Activated CD4-positive, alpha-beta T cell treated with anti-CD3 and anti-CD28 coated beads, Interleukin-2, amount 50 U/mL, for 1 hour (primary cell): ENCODE measurements at places on chromosomes 12 and 14.
A peak's percentile ranks its signal among the peaks of the same experiment; 100 is the strongest.

- no peak for DNase-seq
Measured at GRCh38 chr12:116665666-116666304, 72.1 kb downstream of the SPRING1 start.

DNA sequence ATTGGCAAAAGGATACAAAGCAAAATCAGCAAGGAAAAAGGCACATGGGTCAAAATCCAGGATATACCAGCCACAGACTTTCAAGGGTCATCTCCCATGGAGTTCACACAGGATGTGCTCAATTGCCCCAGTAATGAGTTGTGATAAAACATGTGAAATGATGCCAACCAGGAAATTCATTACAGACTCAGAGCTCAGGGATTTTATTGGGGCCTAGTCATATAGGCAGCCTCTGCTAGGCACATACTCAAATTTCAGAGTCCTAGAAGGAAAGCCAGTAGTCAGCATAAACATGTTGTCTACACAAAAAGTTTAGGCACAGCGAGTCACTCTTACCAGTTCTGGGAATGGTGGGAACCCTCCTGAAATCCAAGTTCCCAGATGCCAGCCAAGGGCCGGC lies 64.4 kb upstream of the OSBPL8 start:
- DNase-seq = no peak

GRCh38 chr14:100660882-100661635 lies 65.6 kb upstream of the DLK1 start:
- no peak for DNase-seq

DNA sequence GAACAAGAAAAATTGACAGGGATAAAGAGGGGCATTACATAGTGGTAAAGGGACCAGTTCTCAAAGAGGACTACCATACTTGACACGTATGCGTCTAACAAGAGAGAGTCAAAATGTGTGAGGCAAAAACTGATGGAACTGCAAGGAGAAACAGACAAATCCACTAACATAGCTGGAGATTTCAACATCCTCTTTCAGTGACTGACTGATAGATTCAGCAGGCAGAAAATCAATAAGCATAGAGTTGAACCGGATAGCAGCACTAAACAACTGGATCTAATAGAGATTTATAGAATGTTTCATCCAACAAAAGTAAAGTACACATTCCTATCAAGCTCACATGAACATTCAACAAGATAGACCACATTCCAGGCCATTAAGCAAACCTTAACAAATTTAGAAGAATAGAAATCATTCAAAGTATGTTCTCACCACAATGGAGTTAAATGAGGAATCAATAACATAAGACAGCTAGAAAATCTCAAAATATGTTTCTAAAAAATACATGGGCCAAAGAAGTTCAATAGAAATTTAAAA lies 16.1 kb upstream of the CRACR2A start:
- no peak for DNase-seq

GRCh38 chr14:68486809-68487208 lies 306.1 kb downstream of the ZFP36L1 start:
- no peak for DNase-seq

GRCh38 chr12:120126635-120127005 lies 10.1 kb upstream of the RAB35 start:
- no peak for DNase-seq

- no peak for DNase-seq
Measured at GRCh38 chr12:106123551-106124081, 15.1 kb downstream of the NUAK1 start.

- no peak for DNase-seq
Measured at GRCh38 chr12:15575671-15576541, 213.3 kb downstream of the EPS8 start.

DNA sequence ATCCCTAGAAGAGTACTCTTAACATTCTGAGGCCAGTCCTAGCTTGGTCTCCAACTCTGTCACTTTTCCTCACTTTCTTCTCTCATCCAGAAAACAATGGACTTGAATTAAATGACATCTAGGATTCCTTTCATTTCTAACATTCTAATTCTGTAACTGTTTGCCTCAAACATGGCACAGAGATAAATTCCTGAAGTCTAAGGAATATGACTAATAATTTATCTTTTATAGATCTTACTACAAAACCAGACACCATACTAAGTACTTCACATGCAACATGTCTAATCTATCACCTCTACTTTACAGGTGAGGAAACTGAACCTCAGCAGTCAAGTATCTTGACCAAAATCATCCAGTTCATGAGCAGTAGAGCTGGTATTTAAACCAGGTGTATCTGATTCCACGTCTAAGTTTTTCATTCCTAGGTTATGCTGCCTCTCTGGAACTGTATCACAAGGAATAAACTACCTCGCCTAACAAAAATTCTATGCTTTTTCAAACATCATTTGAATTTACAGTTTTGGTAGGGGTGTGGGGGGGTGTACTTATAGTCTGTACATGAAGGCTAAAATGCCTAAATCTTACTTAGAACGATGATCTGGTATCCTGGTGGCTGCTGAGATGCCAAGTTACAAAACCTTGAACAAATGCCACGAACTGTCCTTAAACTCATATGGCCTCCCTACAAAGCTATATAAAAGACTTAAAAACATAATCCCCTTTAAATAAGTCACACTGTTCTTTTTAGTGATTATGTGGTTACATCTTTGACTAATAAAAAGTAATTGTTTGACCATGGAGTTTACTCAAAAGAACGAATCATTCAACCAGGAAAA lies 41.6 kb downstream of the ATXN2 start:
- DNase-seq = no peak

DNA sequence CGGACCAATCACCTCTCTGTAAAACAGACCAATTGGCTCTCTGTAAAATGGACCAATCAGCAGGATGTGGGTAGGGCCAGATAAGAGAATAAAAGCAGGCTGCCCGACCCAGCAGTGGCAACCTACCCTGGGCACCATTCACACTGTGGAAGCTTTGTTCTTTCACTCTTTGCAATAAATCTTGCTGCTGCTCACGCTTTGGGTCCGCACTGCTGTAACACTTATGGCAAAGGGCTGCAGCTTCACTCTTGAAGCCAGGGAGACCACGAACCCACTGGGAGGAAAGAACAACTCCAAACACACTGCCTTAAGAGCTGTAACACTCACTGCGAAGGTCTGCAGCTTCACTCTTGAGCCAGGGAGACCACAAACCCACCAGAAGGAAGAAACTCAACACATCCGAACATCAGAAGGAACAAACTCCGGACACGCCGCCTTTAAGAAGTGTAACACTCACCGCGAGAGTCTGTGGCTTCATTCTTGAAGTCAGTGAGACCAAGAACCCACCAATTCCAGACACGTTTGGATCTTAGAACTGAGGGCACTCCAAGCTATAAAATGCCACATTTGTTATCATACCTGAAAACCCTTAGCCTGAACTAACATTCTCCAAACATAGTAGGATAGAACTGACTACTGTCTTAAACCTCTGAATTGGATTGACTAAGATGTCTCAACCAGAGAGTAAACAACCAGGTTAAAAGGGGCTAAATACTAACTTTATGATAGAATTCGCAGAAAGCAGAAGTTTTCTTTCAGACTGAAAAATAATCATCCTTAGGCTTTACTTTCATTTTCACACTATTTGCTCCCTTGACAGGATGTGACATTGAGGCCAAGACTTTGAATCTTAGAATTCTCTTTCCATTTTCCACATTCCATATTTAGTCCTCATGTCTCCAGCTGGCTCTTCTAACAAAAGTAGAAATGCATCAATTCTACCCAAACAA lies 33.6 kb downstream of the CDKL1 start:
- peak; percentile 4 for DNase-seq

DNA sequence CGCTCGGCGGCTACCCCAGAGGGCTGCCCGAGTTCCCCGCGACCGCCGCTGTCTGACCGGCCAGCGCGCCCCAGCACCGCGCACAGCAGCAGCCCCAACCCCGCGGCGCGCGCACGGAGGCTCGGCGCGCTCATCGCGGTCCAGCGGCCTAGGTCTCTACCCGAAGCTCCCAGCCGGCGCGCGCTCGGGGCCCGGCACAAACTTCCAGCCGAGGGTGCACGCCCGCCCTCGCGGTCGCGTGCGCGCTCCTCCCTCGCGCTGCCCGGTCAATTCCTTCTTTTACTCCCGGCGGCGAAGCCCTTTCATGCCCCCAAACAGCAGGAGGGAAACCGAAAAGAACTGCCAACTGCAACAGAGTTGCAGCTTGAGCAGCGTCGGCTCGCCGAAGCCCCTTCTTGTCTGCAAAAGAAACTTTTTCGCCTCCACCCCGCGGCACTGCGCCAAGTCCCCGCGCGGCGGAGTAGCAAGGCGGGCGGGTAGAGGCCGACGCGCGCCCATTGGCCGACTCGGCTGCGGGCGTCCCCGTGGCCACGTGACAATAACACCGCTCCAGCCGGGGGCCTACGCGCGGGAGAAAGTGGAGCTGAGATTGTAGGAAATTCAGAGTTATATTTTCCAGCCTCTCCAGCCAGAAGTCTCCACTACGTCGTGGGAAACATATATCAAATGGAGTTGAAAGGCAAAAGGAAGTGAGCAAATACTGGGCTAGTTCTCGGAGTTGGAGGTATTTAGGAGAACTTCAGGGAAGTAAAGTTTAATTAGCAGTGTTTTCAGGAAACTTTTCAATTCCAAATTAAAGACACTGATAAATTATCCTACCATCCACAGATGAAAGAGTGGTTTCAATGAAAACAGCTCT lies at the start of gene LRIG3:
LRIG3 (minus strand) TSS at position 403 of the 859 bp plus-strand sequence; CDS start at position 134, 269 bp downstream.
- DNase-seq = no peak

DNA sequence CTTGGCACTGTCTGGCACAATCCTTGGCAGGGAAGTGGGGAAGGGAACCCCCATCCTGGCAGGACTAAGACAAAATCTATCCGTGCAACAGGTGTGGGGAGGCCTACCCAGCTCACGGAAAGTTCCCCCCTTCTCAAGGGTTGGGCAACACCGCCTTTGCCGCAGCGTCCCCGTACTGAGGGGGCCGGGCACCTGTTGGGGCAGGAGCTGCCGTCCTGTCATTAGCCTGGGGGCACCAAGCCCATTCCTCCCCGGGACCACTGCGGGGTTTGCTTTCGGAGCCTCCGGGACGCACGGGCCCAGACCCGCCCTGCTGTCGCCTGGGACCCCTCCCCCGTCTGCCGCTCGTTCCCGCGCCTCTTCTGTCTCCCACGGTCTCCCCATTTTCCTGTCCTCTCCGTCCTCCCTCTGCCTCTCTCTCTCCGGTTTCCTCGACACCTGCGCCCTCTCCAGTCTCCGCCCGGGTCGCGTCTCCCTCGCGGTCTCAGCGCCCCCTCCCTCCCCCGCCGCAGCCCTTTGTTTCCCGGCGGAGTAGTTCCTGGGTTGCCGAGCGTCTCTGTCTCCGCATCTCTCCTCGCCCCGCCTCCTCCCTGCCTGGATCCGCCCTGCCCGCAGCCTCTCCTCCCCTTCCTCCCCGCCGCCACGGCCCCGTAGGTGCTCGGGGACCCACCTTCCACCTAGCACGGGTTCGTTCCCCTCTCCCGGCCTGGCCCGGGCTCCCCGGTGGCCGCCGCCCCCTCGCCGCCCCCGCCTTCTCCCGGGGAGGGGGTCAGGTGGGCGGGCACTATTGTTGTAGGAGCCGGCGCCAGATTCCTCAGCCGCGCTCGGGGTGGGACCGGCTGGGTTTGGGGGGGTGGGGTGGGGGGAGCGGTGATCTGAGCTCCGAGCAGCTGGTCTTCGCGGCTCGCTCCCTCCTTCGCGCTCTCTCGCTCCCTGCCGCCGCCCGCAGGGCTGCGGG lies at the start of gene CACNB3:
CACNB3 (plus strand) TSS at position 624 of the 958 bp plus-strand sequence. CDS start 434 bp downstream, outside the sequence.
- DNase-seq = peak; percentile 74

- no peak for DNase-seq
Measured at GRCh38 chr12:58489394-58489793, 430.9 kb downstream of the LRIG3 start.

GRCh38 chr14:35286003-35286600 lies 6.1 kb upstream of the PSMA6 start:
- no peak for DNase-seq

DNA sequence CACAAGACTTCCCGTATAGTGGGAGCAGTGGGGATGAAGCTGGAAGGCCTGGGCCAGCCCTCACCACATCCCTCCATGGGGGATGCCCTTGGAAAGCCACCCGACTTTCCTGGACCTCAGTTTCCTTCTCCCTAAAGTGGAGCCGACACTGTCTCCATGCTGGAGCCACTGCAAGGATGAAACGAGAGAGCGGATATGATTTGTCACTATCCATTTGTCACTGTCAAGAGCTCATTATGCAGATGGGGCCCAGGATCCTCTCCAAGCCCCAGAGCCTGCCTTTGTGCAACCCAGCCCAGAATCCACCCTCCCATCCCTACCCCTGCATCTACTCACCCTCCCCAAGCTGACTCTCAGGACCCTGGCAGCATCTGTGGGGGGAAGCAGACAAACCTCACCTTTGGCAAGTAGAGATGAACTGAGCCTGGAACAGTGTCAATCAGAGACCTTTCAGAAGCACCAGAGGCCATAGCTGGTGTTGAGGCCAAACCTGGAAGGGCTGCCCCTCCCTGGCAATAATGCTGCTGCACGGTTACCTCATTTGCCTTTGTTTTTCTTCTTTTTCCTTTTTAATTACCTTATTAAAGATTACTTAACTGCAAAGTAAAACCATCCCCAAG lies 287.7 kb upstream of the RTL1 start:
- no peak for DNase-seq

DNA sequence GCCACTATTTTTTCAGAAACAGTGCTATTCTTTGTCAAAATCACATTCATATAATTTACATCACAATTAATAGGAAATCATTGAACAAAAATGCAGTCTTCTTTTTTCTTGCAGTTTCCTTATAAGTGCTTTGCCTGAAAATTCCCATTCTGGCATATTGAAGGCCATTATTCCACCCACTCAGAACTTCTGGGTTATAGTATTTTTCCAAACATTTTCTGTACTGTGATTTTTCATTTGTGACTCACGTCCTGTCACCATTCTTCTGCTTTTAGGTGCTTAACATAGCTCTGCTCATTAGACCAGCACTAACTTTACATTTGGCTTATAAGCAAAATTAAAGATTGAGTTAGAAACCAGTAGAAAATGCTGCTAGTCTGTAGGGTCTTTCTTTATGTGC lies 241.0 kb upstream of the NPAS3 start:
- DNase-seq = no peak

- DNase-seq = no peak
Measured at GRCh38 chr12:6555018-6555691, 687 bp downstream of the IFFO1 start.

DNA sequence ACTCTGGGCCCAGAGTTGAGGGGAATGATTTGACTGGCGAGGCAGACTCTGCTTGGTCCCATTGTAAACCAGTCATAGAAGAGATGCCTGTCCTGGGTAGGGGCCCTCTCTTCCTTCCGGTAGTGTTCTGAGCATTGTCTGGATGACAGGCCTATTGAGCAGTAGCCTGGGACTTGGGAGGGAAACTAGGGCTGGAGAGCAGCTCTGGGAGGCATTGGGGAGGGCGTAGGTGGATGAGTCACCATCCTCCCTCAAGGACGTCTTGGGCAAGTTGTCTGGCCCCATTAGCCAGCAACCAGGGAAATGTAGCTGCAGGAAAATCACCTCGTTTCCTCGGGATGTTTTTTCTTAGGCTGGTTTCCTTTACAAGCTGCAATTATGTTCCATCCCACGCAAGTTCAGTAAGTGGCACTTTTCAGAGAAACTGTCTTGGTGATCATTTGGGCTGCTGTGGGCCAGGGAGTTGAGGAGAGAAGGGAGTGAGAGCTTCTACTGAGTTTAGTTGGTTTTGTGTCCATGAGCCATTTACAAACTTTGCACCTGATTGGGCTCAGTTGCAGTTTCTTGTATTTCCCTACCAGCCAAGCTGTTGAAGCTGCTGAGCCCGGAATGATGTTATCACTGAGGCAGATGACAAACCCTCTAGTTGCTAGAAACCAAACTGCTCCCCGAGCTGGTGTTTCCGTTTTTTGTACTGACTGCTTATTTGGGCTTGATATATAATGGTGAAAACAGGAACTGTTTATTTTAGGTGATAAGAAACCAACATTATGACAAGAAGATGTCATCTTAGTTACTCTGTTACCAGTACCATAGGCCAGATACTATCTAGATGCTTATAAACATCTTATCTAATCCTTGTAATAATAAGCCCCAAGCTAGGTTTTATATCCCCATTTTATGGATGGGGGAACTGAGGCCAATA lies 147.6 kb downstream of the CHST11 start:
- peak; percentile 20 for DNase-seq
